ENCODE measurements at places on chromosomes 6 and 20. TPM values are rescaled to one million over a fixed set of nuclear protein-coding genes. Genes with fewer than 3 reads are reported as not detected.

DNA sequence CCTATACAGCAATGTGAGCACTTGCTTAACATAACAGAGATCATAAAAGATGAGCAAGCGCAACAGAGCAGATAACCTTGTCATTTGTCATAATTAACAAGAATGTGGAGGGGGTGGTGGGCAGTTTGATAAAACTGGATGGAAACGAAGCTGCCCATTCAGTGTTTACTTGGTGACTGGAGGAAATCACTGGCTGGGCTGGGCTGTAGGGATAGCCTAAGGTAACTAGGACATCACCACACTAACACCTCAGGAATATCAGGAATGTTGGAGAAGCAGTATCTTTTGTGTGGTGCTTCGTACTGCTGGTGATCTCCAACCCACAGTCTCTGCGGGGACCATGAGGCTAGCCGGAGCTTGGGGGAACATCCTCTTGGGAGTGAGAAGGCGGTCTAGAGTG lies 218.4 kb downstream of the HIVEP2 start:
- H3K27ac ChIP-seq, result no peak overlapping the region
- H3K36me3 ChIP-seq, result no peaks in the 10 kb centered on the region
- H3K4me1 ChIP-seq, result peaks cover 9% of the 10 kb centered on the region
- H3K27me3 ChIP-seq, result no peaks in the 10 kb centered on the region
- H3K4me3 ChIP-seq, result no peak overlapping the region

Gene ADGRF4
- not detected for total RNA-seq

Gene TNXB
- total RNA-seq, result 8.3 TPM

DNA sequence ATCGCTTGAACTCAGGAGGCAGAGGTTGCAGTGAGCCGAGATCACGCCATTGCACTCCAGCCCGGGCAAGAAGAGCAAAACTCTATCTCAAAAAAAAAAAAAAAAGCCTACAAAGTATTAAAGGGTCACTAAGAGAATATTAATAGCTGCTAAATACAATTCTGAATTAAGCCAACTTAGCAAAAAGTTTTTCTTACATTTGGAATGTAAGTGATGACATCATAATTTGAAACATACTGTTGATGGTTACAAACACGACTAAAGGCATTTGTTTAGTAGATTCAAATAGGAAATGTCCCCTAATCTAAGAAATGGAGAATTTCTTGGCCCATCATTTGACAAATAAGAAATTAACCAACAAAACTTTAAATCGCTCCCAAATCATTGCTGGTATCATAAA lies 282.8 kb downstream of the RNGTT start:
- H3K27me3 ChIP-seq, result no peaks in the 10 kb centered on the region
- H3K4me3 ChIP-seq, result no peak overlapping the region
- DNase-seq, result no peak
- no peaks in the 10 kb centered on the region for H3K4me1 ChIP-seq
- H3K36me3 ChIP-seq, result no peaks in the 10 kb centered on the region

DNA sequence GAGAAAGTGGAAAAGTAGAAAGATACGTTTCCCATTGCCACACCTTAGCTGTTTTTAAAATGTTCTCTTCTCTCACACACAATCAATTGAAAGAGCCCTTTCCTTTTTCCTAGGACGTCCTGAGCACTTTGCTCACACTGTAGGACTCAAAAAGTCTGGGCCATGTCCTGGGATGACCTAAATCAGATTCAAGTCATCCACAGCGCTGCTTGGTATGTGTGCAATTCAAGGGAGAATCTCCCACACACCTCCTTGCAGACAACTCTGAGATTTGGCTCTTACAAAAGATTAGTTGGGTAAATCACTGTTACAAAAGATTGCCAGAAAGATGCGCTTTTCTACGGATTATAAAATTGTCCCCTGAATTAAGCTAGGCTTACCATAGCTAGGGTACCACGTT lies 130.1 kb downstream of the RNASET2 start:
- H3K4me3 ChIP-seq, result no peak overlapping the region
- H3K36me3 ChIP-seq, result no peaks in the 10 kb centered on the region
- peaks cover 6% of the 10 kb centered on the region for H3K4me1 ChIP-seq
- no peak overlapping the region for H3K27ac ChIP-seq
- no peak for DNase-seq

DNA sequence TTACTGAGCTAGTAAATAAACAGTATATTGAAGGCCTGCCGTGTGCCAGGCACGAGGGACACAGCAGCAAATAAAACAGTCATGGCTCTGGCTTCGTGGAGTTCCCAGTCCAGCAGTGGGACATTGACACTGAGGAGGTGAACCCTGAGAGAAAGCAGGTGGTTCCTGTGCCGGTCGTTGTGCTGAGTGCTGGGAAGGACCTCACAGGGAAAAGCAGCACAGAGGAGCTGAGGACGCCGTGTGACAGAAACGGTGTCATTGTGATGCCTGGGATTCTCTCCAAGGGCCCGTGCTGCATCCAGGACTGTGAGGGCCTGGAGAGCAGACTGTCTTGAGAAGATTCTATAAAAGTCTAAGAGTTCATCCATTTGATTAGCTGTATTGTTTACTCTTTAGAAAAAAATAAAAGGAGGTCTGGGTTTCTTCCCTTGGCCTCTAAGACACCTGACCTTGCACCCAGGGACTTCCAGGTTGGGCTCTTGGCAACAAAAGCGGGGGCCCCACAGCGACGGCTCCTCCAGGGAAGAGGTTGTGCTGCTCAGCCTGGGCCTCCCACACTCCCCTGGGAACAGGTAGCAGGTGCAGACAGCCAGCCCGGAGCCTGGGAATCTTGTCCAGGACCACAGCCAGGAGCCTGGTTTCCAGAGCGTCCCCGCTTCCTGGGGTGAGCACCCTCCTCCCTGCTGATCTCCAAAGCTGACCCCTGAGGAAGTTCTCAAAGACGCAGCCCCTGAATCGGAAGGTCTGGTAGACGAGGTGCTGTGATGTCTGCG lies 251.2 kb upstream of the PMEPA1 start:
- H3K27me3 ChIP-seq, result no peaks in the 10 kb centered on the region
- no peak overlapping the region for H3K4me3 ChIP-seq
- DNase-seq, result no peak
- no peaks in the 10 kb centered on the region for H3K36me3 ChIP-seq
- no peaks in the 10 kb centered on the region for H3K4me1 ChIP-seq
- no peak overlapping the region for H3K27ac ChIP-seq

GRCh38 chr20:63028461-63028921 lies 21.7 kb upstream of the BHLHE23 start:
- DNase-seq, result no peak
- no peak overlapping the region for H3K27ac ChIP-seq
- H3K27me3 ChIP-seq, result peaks cover 18% of the 10 kb centered on the region
- H3K4me3 ChIP-seq, result no peak overlapping the region
- H3K36me3 ChIP-seq, result no peaks in the 10 kb centered on the region

Gene PRL
- not detected for total RNA-seq

Gene LGSN
- total RNA-seq, result not detected

All from CD4-positive, alpha-beta T cell (primary cell).